NCI-H1930 (cell line): ENCODE measurements at places on chromosomes 13 and 19.

DNA sequence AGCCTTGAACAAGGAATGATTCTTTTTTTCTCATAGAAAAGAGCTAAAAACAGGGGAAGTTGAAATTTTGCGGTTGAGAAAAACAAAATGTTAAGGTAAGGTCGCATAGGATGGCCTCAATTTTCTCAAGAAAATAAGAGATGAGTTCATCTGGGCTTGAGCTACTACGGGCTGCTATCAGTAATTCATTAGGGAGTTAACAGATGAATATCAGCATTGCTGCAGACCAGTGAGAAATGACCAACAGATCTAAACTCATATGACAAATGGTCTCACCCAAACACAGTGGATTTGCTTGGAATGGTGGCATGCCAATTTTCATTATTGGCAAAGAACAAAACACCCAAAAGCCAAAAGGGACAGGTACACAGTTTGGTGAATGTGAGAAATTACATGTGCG, 56.6 kb downstream of the GPC6 start:
- no peak for DNase-seq

GRCh38 chr19:6509118-6509971, 7.2 kb upstream of the TUBB4A start:
- no peak for DNase-seq

DNA sequence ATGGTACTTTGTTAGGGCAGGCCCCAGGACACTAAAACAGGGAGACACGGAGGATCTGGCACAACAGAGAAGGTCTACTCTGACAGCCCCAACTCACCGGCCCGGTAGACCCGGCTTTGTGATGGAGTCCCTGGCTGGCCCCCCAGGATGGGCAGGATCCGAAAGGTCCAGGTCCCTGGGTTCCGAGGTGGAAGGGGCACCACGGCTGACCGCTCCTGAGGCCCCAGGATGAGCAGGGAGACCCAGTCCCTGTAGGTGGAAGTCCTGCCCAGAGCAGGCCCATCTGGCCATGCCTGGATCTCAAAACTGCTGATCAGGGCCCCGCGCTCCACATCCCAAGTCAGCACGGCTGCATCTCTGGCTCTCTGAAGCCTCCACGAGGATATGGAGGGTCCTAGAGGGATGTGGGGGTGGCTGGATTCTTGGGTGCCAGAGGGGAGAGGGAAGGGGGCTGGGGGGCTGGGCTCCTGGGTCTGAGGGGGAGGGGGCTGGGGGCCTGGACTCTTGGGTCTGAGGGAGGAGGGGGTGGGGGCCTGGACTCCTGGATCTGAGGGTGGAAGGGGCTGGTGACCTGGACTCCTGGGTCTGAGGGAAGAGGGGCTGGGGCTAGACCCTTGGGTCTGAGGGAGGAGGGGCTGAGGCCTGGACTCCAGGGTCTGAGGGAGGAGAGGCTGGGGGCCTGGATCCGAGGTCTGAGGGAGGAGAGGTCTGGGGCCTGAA, 4.6 kb downstream of the VSIG10L start:
- DNase-seq: no peak

- DNase-seq: no peak
Observed at GRCh38 chr13:74206061-74206561, 71.9 kb upstream of the KLF12 start.

GRCh38 chr19:17582613-17583012, 27.2 kb downstream of the COLGALT1 start:
- no peak for DNase-seq

DNA sequence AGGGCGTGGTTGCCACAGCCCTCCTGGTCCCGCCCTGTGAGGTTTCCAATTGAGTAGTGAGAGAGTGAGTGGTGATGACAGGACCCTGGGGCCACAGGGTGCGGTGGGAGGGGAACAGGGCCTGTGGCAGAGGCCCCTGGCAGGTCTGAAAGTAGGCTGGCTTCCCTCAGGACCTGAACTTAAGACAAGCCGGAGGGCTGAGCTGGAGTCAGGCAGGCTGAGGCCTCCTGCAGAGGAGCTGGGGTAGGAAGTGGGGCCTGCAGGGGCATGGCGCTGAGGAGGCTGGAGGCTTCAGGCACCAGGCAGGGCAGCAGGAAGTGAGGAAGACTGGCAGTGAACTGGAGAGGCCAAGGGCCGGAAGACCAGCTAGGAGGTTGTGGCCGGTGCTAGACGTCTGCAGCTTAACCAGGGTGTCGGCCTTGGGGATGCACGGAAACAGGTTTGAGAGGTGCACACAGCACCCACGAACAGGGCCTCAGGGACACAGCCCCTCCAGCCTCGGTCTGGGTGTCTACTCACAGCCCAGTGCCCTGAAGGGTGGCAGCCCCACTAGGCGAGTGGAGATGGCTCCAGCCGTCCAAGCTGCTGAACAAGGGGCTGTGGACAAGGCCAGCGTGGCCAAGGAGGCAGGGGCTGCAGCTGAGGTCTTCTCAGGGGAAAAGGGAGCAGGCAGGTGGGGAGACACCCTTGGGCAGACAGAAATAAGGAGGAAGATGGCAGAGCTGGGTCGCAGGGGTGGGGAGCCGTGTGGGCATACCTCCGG, 17.8 kb downstream of the POP4 start:
- DNase-seq: no peak

GRCh38 chr19:34319230-34319585, 45.8 kb upstream of the GPI start:
- DNase-seq: no peak

DNA sequence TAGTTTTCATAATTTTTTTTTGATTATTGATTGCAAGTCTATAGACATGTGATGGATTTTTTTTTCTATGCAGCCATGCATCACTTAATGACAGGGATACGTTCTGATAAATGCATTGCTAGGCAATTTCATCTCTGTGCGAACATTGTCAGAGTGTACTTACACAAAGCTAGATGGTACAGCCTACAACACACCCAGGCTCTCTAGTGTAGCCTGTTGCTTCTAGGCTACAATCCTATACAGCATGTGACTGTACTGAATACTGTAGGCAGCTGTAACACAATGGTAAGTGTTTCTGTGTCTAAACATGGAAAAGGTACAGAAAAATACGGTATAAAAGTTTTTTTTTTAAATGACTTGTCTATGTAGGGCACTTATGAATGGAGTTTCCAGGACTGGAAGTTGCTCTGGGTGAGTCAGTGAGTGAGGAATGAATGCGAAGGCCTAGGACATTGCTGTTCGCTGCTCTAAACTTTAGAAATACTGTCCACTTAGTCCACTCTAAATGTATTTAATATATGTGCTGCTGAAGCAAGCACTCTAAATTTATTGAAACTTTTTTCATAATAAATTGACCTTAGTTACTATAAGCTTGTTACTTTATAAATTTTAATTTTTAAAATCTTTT, 20.3 kb downstream of the SPATA13 start:
- DNase-seq: no peak

- no peak for DNase-seq
Observed at GRCh38 chr19:5171711-5172110, 168.9 kb downstream of the PTPRS start.

GRCh38 chr19:18117364-18117691, 19.8 kb downstream of the MAST3 start:
- no peak for DNase-seq

GRCh38 chr19:3798137-3798536, 12.0 kb upstream of the MATK start:
- no peak for DNase-seq

DNA sequence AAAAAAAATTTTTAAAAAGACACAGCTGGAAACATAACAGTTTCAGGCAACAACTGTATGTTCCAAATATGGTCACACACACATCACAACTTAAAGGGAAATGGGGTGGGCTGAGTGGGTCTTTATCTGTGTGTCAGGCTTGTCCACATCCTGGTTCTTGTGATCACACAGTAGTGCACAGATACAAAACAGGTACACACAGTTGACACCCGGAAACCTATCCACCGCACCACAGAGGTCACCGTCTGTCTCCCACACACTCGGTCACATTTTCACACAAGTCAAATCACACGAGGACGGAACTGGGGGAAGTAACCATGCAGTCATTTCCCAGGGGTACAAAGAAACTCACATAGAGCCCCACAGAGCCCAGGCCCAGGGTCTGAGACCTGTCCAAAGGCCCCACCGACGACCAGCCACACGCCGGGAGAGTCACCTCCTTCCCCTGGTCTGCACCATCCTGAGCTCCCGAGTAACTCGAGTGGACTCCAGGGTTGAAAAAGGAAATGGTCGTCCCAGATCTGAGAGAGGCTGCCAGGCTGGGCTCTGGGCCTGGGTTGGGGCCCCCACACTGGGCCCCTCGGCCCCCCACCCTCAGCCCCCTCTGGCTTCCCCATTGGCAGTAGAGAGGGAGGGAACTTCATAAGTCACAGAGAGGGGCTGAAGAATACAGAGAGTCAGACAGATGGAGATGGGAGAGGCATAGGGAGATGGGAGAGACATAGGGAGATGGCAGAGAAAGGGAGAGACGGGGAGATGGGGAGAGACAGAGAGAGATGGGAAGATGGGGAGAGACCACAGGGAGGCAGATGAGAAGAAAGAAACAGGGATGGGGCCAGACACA, 1.3 kb upstream of the PPAN start:
- no peak for DNase-seq
